ENCODE measurements at places on chromosomes 5 and 9.

- DNase-seq: no peak
These were observed 75.7 kb upstream of the CCDC112 start for GRCh38 chr5:115372146-115372545.

DNA sequence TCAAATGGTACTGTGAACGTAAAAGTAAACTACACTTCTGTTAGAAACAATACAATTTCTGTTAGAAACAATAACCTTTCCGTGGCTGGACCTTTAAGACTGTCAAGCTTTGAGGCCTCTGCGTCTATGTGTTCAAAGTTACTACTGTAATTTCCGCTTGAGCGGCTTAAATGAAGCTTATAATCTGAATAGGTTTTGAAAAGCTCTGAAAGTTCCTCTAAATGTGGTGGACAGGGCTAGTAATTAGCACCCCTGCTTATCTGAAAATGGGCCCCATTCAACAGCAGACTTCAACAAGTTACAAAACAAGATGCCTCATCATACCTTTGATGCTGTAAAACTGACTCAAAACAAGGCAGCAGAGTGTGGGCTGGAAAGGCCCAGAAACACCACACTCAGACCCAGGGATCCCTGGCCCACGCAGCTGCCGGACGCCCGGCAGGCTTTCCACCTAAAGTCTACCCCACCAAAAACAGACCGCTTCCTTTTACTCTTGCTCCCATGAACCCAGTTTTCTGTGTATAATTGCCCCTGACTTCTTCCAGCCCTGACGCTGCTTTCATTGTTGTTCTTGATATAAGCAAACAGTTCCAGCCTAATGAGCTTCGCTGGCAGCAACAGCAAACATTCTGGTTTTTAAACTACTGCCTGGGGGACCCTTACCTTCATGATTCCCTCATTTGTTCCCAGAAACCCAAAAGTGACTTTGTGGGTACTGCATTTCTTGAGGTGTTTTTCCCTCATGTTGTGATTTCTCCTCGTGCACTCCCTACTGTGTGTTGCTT, 66.7 kb downstream of the TLE1 start:
- no peak for DNase-seq

DNA sequence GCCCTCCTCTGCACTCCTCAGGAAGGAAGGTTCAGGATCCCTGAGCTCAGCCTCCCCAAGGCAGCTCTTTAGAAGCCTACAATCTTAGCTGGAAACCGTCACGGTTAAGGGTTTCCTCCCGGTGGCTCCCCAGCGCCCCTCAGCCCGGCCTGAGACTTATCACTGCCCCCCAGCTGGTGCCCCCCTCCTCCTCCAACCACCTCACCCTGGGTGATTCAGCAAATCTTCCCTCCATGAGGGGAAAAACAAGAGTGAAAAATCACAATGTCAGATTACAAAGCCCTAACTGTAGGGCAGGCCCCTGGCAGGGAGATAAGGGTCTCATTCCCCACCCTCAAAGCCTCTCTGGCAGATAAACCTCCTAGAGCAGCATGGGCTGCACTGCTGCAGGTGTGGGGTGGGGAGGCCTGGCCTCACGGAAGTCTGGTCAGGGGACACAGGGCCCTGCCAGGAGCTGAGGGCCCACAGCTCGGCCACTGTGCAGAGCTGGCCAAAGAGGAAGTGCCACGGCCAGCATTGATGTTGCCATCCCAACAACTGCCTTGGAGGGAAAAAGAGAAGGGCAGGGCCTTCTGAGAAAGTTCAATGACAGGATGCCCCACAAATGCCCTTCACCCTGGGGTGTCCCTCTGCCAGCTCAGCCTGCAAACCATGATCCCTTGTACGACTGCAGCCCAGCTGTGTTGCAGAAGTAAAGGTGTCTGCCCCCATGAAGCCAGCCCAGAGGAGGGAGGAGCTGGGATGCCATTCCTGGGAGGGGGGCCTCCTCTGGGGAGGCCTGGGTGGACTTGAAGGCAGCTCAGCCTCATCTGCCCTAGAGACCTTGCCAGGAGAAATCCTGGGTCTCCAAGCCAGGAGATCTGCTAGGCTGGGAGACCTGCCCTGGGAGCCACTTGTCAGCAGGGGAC, 25.9 kb downstream of the GFI1B start:
- no peak for DNase-seq

- no peak for DNase-seq
These were observed 85.8 kb downstream of the AOPEP start for GRCh38 chr9:94812343-94812742.

DNA sequence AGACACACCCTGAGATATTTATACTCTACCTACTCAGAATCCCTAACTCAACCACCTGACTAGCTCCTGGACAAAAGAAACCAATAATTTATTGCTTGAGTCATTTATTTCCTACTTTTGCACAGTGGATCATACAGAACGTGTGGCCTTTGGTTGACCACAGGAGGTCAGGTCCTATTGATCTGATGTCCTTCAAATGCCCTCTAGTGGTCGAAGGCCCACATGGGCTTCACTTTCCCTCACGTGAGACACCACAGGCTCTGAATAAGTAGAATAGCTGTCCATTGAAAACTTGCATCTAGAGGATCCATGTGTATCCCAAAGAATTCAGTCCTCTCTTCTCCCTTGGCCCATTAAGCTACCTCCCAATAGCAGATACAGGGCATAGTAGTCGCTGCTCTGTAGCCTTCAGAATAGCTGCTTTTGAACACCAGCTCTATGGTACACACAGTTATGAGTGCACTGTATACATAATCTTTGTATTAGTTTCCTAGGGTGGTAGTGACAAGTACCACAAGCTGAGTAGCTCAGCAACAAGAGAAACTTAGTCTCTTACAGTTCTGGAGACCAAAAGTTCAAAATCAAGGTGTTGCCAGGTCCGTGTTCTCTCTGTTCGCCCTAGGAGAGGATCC, 177.6 kb upstream of the SMARCA2 start:
- DNase-seq: no peak

GRCh38 chr9:84499969-84500582, 159.5 kb upstream of the SLC28A3 start:
- DNase-seq: no peak

DNA sequence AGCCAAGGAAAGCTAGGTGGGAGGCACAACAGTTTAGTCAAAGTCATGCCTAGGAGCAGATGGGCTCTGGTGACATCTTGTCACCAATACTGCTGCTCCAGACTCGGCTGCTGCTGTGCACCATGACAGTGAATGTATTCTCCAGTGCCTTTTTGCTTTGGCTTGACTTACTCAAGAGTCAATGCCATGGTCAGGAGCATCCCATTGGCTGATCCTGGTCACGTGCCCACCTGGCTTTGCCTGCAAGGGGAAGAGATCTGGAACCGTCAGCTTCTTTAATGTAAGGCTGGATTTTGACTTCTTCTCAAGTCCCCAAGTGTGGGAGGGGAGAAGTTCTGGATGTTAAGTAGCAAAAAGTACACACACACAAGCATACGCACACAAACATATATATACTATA, 19.9 kb upstream of the MUSK start:
- no peak for DNase-seq

DNA sequence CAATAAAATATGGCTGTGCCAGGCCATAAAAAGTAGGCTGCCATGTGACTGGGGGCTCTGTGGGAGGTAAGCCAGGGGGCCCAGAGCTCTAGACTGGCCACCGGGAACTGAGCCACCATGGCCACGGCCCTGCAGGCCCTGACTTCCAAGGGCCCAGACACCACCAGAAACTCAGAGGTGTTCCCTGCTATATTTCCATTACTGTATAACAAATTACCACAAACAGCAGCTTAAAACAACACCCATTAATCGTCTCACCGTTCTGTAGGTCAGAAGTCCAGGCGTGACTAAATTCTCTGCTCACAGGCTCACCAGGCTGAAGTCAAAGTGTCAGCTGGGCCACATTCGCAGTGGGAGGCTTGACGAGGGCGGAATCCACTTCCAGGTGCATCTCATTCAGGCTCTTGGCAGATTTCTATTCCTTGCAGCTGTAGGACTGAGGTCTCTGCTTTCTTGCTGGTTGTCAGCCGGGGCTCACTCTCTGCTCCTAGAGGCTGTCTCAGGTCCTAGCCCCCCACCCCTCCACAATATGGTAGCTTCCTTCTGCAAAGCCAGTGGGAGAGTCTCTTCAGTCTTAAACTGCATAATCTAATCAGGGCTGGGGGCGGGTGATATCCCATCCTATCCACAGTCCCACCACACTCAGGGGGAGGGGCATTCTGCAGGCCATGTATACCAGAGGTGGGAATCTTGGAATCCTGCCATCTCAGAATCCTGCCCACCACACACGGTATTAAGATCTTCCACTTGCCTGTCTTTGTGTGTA, 125.4 kb downstream of the C5orf15 start:
- no peak for DNase-seq

DNA sequence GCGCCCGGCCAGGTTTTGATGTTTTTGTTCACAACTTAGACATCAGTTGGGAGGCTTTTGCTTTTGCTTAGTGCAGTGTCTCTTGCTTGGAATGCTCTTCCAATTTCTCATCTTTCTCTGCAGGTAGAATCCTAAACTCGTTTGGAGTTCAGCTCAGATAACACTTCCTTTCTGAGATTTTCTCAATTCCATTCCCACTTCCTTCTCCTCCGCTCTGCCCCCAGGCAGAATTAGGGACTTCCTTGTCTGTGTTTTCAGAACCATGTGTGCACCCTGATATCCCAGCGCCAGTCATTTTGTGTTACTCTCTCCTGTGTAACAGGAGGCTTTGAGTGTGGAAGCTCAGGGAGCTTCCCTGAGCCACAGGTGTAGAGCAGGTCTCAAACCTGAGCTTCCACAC, 171.0 kb downstream of the INSYN2B start:
- DNase-seq: no peak

DNA sequence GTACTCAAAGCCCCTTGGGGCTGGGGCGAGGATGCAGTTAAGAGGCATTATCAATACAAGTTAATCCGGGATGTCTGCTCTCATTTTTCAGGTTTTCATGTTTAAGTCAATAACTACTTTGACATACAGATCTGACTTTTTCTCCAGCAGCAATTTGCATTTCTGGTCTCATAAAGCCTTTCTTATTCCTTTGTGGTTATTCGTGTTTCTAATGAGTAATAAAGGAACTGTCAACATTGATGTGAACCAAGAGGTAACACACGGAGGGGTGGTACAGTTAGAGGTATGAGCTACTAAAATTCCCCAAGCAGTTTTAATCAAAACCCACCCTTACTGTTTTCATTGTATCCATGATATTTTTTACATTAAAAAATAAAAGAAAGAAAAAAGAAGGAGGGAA, 138.0 kb upstream of the NFIB start:
- DNase-seq: no peak

GRCh38 chr9:134536101-134536900, 105.3 kb upstream of the COL5A1 start:
- no peak for DNase-seq

GRCh38 chr5:83924171-83924570, 203.5 kb upstream of the HAPLN1 start:
- DNase-seq: no peak

DNA sequence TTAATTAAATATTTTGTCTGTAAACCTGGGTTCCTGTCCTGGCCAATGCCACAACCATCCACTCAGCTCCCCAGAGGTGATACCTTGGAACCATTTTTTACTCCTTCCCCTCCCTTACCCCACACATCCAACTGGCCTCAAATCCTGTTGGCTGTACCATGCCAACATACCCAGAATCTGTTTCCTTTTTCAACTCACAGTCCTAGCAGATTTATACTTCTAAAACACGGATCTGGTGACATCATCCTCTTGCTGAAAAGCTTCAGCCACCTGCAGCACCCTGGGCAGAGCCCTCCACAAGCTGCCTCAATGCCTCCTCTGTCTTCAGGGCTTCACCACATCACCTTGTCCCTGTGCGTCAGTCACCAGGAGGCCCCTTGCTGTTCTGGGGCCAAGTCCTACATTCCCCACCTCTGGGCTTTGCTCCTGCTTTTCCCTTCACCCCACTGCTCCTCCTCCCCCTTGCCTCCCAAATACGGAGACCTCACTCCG, 14.9 kb downstream of the SEMA6A start:
- no peak for DNase-seq

- no peak for DNase-seq
These were observed 71.3 kb upstream of the OTULINL start for GRCh38 chr5:14510156-14510734.

DNA sequence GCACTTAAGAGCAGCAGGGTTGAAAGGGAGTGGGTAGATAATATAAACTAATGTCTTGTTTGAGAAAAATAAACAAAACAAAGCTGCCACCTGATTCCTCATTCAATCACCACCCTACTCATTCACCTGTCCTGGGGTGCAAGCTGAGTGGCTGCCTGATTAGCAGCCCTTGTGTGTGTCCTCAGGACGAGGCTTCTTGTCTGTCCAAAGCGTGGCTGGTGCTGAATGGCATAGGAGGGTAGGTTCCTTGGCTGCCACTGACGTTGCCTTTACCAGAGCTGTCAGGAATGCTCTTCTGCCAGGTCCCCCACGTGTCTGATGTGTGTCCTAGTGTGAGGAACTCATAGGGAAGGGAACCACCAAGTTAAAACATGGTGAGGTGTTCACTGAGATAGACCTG, 146.6 kb upstream of the SLC24A2 start:
- DNase-seq: no peak

- DNase-seq: peak; percentile 45
These were observed 31.7 kb upstream of the KCNMB1 start for GRCh38 chr5:170420806-170421412.

- DNase-seq: no peak
These were observed 5.2 kb downstream of the GM2A start for GRCh38 chr5:151258201-151258611.

DNA sequence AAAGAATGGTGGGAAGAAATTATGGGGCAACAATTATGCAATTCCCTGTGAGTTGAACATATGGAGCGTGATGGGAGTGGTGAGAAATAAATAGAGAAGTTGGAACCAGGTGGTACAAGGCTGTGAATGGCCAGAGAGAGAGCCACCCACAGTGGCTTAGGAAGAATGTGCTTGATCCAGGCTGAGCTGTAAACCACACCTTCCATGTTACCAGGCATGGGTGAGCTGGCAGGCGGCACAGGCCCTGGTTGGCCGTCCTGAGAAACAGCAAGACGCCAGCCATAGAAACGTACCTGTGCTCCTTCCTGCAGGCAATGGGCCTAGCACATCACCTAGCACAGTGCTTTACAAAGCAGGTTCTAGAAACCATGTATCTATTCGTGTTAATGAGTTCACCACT, 74.3 kb downstream of the EPB41L4B start:
- DNase-seq: no peak

- DNase-seq: no peak
These were observed 411 bp upstream of the NDUFS4 start for GRCh38 chr5:53560028-53560427.

GRCh38 chr9:127873886-127874285, 3.6 kb downstream of the AK1 start:
- DNase-seq: no peak

DNA sequence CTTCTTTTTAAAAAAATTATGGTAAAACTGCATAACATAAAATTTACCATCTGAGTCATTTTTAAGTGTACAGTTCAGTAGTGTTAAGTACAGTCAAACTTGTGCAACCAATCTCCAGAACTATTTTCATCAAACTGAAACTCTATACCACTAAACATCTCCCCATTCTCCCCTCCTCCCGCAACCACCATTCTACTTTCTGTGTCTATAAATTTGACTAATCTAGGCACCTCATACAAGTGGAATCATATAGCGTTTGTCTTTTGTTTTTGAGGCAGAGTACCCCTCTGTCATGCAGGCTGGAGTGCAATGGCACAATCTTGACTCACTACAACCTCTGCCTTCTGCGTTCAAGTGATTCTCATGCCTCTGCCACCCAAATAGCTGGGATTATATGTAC, 24.0 kb upstream of the EBF1 start:
- no peak for DNase-seq

- no peak for DNase-seq
These were observed 359.9 kb downstream of the CYLC2 start for GRCh38 chr9:103355000-103355399.

All from activated CD4-positive, CD25-positive, alpha-beta regulatory T cell treated with anti-CD3 and anti-CD28 coated beads, Interleukin-2, amount 50 U/mL, for 72 hours (primary cell).